Activated naive CD4-positive, alpha-beta T cell treated with Interleukin-2 at 50 U/mL for 16 hours (primary cell): ENCODE measurements at places on chromosomes 3 and 15.

DNA sequence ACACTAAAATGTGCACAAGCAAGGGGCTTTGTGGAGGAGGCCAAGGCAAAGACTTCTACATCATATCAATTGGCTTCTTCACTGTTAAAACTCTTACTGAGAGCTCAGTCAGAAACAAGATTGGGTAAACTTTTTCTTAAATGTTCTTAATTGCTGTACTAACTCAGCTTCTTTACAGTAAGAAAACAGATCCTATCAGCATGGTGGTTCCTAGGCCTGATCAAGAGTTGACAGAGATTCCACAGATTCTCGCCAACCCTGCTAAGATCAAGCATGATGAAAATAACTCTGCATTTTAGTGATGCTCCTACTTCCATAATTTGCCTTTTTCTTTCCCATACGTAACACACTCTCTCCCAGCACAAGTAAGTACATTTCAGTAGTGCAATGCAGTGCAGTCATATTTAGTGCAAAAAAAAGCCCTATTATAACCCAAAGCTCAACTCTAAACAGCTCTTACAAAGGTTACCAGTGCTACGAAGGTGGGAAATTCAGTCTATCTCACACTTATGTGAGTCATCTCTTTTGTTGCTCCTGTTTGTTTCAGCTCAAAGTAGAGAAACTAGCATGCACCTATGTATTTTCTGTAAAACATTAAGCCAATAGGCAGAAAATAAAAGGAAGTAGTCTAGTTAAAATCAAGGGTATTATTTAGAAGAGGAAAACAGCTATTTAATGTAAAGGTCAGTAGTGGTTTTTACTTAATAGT is 29.9 kb downstream of the TIGIT start:
- DNase-seq = no peak

DNA sequence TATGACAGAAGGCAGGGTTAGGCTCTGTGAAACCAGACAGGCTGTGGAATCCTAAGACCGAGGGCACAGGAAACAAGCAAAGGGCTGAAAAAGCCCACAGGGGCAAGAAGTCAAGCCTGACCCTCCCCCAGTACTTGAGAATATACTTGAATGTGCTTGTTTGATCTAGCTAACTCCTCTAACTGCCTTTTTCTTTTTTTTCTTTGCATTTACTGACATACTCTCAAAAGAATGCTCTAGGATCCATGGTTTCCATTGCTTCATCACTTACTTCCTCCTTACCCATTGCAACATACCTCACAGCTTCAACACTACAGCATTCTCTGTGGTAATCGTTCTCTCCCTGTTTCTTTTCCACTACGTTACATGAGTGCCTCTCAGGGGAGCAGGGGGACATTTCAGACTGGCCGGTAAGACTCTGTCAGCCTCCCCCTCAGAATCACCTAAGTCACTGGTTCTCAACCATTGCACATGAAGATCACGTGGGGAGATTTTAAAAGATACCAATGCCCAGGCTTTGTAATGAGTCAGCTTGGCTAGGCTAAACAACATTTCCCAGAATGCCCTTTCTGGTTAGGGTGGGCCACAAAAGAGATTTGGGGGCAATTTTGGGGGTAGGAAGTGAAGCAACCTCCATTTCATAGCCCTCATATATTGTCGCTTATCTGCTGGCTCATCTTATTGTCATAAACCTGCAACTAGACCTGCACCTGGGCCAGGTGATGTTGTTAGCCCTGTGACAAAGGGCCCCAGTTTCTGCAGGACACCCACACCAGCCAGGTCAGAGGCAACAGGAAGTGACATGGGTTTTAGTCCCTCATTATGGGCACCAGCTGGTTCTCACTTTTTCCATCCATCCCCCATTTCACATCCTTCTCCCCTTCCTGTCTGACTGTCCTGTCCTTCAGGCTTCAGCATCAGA is 24.6 kb upstream of the RSL24D1 start:
- peak; percentile 32 for DNase-seq

GRCh38 chr3:82392203-82392775 is 630.8 kb upstream of the GBE1 start:
- DNase-seq = no peak

DNA sequence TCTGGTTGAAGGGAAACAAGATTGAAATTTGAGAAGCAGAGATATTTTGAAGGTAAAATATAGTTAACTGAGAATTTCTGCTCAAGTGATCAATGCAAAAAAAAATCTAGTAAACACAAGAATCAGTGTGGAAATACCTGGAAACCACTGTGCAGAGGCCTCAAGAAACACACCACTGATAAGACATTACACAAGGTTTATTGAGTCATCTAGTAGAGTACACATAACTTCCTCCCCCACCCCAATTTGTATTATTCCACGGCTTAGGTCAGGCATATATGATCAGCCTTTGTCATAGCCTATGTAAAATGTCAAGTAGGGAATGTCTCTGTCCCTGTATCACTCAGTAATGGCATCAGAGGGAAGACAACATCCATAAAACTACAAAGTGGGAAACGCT is 447.8 kb upstream of the BCHE start:
- DNase-seq = no peak

- DNase-seq = no peak
Observed at GRCh38 chr3:42273361-42273760, 7.4 kb upstream of the CCK start.

DNA sequence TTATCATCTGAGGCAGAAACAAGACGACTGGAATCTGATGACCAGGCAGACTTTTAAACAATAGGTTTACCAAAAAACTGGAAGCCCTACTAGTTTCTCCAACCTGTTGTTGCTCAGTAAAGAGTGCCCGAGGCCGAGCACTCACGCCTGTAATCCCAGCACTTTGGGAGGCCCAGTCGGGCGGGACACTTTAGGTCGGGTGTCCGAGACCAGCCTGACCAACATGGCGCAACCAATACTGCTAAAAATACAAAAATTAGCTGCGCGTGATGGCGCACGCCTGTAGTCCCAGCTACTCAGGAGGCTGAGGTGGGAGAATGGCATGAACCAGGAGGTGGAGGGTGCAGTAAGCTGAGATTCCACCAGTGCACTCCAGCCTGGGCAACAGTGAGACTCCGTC is 1.1 kb upstream of the WDR5B start:
- no peak for DNase-seq

DNA sequence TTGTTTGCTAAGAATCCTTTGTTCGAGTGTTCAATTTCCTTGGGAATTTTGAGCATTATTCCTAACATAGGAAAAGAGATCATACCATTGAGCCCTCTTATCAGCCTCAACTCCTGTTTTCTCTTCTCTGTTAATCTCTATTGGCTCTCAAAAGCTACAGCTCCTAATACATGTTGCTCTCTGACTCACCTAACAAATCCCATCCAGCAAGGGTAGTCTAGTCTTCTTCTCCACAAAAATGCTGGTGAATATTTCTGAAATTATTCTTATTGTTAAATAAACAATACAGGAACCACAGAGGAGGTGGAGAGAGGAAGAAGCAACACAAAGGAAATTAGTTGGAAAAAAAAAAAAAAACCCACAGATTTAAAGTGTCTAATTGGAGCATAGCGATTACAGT is 325.8 kb upstream of the NAALADL2 start:
- DNase-seq = no peak

DNA sequence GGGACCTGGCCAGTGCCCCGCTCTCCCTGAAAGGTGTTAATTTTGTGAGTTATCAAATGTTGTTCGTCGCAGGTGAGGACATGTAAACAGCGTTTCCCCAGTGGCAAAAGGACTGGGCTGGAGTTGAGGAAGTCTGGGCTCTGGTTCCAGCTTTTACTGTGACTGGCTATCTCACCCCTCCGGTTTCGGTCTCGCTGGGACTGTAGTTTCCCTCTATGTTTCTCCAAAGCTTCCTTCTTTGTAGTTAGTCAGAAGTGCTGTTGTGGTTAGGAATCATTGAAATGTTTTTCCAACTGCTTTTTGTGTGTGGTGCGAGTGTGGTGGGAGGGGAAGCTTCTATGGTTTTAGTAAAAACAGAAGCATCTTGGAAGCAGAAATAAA is 990 bp upstream of the CLDN1 start:
- no peak for DNase-seq
